ENCODE measurements at places on chromosomes 3 and 15.

- DNase-seq = no peak
These were observed 35.7 kb downstream of the SRP14 start for GRCh38 chr15:40003116-40003916.

DNA sequence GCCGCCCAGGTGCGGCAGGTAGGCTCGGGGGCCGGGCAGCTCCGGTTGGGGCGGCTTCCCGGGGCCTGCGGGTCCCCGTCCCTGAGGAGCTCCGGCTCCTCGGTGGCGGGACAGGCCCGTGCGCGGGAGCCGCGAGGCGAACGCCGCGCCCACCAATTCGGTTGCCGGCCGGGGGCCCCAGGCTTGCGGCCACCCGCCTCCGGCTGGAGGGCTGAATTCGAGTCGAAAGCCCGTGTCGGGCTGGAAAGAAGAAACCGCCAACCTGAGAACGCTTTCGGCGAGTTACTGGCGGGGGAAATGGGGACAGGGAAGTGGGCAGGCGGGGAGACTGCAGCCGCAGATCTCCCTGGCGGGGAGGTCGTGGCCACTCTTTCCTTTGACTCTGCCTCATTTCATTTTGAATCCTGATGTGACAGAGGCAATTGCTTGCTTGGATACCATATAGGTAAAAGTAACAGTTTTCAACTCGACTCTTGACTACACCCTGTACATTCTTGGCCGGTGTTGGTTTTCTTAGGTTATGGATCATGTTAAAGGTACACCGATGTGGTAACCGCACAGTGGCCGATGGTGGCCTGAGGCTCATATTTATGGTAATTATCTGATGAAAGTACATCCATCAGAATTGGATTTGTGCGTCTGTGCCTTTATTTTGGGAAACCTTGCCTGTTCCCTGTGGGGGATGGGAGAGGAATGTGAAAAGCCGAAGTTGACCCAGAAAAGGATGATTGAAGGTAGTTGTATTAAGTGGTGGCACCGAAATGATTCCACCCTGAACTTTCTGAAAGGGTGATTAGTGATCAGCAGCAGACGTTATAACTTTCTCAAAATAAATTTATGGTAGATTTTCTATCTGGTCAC is 1.7 kb downstream of the B3GNT5 start:
- DNase-seq = no peak

GRCh38 chr3:71994906-71995305 is 210.0 kb upstream of the PROK2 start:
- DNase-seq = no peak

DNA sequence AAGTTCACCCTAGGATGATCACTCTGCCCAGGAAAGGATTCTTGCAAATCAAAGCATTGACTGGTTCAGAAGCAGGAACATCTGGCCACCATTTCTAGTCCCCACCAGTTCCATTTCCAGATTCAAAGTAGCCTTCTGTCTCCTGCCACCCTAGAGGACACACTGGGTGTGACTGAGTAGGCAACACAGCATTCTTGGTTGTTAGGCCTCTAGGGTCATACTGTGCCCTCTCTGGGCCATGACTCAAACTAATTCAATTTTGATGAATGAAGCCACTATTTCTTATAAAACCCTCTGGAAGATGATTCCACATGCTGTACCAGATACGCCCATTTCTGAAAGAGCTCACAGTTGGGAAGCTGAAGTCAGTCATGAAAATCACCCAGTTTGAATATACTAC is 69.7 kb downstream of the WDR76 start:
- no peak for DNase-seq

DNA sequence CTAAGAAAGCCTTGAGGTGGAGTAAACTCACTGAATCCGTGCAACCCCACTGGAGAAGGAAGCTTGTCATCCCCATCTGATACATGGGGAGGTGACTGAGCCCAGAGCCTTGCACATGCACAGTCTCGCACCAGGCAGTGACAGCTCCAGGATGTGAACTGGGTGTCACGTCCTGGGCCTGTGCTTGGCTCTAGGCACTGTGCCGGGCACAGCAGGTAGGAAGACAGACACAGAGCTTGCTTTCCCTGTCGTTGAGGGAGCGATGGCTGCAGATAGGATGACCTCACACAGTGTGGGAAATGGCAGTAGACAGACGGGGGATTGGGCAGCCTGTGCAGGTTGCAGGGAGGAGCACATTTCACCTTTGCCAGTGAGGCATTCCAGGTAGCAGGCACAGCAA is 12.2 kb upstream of the ATP2B2 start:
- DNase-seq = no peak

DNA sequence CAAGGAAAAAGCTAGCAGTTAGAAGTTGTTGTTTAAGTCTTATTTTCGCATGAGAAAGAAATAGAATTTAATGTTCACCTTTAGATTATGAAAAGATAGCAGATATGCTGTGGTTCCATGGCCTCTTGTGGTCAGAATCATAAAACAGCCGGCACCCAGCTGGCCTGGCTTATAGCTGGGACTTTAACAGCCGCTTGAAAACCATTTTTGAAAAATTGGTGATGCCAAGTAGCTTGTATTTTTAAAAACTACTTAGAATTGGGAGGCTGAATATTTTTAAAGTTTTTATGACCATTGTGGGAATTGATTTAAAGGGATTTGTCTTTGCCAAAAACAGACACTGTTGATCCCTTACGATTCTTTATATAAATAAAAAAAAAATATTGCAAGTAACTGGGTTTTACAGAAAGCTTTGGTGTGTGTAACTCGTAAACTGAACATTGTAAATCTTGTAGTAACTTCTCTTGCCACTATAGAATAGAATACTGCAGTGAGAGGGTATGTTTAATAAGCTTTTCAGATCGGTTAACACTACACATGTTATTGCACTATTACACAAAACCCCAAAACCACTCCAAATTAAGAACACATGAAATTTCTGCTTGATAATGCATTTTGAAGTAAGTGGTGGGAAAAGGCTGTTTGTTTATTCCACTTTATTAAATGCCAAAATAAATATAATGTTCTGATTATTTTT is 6.6 kb downstream of the ARRDC4 start:
- no peak for DNase-seq
